ENCODE measurements at places on chromosomes 7 and 10.

DNA sequence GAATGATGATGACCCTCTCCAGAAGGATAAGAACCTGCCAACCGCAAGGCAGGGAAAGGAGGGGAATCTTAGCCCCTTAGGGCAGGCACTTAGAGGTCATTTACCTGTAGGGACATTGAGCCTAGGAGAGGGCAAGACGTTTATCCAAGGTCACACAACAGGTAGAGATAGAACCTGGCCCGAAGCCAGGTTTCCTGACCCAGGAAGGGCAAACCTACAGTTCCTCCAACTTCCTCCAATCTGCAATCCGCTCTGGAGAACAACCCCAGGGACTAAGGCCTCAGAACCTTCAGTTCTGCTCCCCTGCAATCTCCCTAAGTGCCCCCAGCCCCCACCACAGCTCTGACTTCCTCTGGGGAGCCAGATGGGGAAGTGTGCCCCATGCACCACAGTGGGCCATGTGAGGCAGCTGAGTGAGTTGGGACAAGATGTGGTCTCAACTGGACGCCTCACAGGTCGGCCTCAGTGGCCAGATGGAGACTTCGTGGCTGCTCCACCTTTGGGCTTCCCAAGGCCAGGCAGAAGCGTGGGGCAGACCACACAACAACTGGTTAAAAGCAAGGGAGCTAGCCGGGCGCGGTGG lies 1.4 kb upstream of the PSAP start:
- no peak for DNase-seq

- DNase-seq, result no peak
Observed at GRCh38 chr10:132115732-132116131, 50.0 kb downstream of the JAKMIP3 start.

DNA sequence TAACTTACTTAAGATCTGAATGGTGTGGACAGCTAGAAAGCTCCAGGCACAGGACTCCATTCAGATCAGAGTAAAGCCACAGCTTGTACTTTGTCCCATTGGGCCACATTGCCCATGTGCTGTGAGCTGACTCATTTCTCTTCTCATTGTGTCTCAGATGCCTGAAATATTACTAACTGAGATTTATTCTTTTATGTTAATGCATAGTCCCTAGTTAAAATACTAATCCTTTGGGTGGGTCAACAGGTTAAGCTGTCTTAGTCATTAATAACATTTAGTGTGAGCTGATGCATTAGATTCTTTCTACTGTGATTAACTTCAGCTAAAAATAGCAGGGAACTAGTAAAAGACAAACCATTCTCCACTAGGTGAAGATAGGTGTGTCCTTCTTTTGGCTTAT lies 104.7 kb upstream of the ARMC3 start:
- DNase-seq, result no peak

- DNase-seq, result no peak
Observed at GRCh38 chr7:74324531-74325209, 35.5 kb downstream of the CLIP2 start.

GRCh38 chr7:131188367-131189339 lies 139.0 kb upstream of the MKLN1 start:
- DNase-seq, result no peak
